ENCODE measurements at places on chromosomes 7 and 10.

GRCh38 chr10:49733866-49734265, 28.3 kb downstream of the OGDHL start:
- DNase-seq, result no peak

DNA sequence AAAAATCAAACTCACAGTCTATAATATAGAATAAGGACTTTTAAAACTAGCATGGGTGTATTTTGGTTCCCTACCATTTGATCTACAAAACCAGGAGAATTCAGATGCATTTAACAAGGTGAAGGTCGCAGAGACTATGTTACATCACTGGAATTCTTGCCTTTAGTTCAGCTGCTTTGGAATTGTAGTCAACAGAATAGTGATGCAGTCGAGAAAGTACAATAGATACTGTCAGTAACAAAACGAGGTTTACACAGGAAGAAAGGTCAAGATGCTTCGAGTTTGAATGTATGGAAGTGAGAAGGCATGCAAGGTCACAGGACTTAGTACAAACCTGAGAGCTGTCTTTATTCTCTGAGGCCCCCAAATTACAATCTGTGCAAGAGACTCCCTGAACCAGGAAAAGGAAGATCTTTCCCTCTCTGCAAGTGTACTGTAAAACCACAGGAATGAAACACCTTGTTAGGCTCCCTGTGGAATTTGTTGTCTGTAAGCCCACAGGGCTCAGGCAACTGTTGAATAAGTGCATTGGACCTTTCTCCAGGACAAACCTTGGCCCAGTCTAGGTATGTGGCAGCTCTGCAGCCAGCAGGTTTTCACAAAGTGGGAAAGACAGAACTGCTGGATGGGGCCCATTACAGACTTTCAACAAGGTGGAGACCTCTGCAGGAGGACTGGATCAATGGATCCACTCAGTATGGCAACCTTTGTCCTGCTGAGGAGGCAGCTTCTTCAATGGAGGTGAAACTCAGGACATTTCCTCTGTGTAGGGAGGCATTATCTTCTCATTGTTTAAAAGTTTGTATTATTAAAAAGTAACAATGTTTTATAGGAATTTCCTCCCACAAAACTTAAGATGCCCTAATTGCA, 101.1 kb upstream of the GSDME start:
- no peak for DNase-seq

GRCh38 chr10:106284802-106285587, 879.5 kb downstream of the SORCS1 start:
- DNase-seq, result no peak

- no peak for DNase-seq
Observed at GRCh38 chr10:73803680-73804286, 7.6 kb downstream of the NDST2 start.

DNA sequence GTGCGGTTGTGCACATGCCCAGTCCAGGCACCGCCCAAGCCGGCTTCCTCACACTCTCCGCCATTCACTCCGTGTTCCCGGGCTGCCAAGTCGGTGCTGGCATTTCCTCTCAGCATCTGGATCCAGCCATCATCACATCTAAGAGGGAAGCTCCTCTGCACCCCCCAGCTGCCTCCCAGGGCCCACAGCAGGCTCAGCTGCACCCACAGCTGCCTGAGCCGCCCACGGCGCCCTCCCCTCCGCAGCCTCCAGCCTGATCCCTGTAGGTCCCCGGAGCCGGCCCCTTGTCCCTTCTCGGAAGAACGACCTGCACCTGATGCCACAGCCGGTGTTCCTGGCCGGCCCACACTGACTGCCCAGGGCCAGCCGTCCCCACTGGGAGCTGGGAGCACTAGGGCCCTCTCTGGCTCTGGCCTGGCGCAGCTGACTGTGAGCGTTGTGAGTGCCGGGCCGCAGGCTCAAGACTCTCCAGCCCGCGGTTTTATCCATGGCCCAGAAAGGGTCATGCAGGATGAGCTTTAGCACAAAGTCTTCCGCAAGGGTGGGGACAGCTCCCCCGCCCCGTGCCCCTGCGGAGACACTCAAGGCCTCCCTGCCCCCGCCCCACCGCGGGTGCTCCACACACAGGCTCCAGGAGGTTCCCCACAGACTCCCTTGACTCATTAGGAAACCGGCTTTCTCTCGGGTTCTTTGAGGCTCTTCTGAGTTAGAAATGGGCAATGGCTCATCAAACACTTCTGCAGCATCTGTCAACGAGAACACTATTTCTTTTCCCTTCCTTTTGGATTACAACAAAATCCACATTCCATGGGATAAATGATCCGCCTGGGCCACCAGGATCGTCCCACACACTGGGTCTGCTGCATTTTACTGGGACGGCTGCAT, 31.2 kb downstream of the CFAP46 start:
- no peak for DNase-seq

DNA sequence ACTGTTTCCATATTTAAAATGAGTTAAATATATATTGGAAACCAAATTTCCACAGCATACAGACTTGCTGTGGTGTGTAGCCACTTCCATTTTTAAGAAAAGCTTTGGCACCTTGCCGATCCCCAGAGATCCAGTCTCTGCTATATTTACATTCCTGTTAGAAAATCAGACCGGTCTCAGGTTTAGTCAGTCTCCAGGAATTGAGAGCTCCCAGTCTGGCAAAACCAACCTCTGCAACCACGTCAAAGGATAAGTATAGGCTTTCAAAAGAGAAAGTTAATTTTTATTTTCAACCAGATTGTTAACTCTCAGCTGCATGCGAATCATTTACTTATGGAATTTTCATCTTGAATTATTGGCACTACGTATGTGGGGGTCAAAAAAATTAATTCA, 28.2 kb downstream of the PUS7 start:
- DNase-seq, result no peak

GRCh38 chr10:77834943-77835668, 91.4 kb downstream of the DLG5 start:
- DNase-seq, result no peak

DNA sequence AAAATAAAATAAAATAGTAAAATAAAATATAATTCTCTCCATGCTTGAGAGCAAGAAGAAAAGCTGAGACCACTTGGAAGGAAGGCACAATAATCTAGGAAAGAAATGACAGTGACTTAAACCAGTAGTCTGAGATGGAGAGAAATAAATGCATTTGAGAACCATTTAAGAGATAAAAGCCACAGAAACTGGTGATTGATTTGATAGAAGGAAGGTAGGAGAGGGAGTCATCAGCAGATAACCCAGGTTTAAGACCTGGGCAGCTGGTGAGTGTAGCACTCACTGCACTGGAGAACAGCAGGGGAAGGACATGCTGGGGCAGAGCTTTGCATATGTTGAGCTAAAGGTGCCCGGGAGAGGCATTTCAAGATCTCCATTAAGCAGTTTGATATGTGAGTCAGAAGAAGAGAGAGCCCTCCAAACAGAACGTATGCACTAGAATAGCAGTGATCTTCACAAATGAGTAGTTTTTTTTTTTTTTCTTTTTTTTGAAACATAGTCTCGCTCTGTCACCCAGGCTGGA, 268.0 kb downstream of the DYNC1I1 start:
- DNase-seq, result no peak

DNA sequence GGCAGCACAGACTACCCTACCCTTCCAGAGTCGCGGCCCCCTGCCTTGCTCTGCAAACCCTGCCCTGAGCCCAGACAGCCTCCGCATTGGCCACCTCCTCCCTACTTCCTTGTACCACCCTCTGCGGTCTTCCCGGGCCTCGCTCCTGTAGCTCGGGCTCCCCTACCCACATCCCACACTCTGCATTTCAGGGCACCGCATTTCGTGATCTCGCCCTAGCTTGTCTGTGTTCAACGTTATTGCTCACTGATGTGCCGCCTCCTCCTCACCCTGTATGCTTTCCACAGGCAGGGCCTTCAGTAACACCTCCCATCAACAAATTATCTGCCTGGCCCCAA, 6.6 kb downstream of the PDIA4 start:
- DNase-seq, result no peak

DNA sequence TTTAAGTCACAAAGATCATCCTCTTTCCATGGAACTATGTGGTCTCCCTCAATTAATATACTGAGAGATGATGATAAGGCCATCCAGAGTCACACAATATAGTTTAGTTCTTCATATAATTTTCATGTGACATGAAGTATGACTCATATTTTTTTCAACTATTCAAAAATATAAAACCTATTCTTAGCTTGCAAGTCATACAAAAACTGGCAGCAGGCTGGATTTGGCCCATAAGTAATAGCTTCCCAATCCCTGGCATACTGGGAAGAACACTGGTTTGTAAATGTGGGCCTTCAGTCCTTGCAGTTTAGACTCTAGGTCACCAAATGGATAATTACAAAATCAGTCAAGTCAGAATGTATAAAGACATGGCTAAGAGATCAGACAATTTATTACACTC, 356.6 kb downstream of the PPP1R3A start:
- DNase-seq, result no peak

DNA sequence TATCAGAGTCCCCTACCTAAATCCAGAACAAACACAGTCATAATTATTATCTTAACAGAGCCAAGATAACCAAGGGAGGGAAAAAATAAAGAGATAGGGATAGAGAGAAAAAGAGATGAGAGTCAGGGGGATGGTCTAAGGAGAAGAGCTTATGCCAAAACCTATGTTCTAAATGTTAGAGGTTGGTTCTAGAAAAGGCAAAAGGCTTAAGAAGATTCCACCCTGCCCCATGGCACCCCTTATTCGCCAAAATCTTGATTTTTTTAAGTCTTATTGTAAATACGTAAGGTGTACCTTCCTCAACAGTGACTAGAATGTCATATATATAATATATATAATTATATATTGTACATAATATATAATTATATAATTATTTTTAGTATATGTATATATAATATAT, 29.6 kb upstream of the CTNNA3 start:
- DNase-seq, result no peak

GRCh38 chr7:25759748-25760147, 392.2 kb upstream of the NFE2L3 start:
- no peak for DNase-seq

GRCh38 chr10:75955973-75956502, 524.6 kb downstream of the LRMDA start:
- no peak for DNase-seq

GRCh38 chr7:82559193-82559805, 115.7 kb upstream of the CACNA2D1 start:
- DNase-seq, result no peak

DNA sequence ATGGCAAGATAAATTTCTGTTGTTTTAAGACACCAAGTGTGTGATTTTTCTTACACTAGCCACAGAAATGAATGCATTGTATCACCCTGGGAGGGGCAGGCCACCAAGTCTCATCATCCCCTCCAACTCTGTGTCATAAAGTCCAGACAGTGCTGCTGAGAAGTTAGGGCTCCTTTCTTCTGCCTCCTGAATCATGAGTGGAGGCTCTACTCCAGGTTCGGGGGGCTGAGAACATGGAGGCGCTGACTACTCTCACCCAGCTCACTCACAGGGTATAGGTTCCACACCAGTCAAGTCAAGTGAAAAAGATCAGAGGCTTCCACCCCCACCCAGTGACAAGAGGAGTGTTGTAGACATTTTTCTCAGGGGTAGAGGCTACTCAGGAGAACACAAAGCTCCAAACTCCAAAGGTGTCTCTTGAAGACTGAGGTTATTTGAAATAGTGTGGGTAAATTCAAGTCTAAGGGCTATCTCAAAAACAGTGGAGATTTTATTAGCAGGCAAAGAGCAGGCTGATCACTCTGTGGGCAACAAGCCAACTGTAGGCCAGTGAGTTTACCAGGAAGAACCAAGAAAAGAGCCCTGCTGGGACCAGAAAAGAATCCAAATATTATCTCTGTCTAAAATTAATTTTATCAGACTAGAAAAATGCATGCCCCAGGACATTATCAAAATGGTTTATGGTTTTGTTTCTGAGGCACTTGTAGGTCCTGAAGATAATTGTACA, 118.6 kb upstream of the RET start:
- no peak for DNase-seq

DNA sequence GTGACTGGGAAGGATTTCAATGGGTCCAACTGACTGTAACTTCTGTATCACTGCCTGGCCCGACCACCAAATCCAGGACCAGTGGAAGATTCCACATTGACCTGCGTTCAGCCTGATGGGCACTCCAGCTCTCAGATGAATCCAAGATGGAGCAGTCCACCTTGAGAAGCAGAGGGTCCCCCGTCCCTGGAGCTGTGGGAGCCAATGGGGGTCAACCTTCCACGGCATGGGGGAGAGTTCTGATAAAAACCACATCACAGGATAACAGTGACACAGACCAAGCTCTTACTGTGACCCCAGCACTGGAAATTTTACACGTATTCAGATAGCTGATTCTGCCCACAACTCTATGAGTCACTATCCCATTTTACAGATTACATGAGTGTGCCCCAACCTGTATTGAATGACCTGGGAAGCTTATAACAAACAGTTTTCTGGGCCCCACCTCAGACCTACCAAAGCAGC, 11.2 kb downstream of the ZCCHC24 start:
- DNase-seq, result no peak

GRCh38 chr7:42876182-42877068, 35.4 kb downstream of the C7orf25 start:
- no peak for DNase-seq
